Right ventricle myocardium inferior (tissue), 1 donor: ENCODE measurements at places on chromosomes 2 and 18. TPM values are rescaled to one million over a fixed set of nuclear protein-coding genes. Genes with fewer than 3 reads are reported as not detected.
A peak's percentile ranks its signal among the peaks of the same experiment; 100 is the strongest.

SH3RF3 gene
- 8.0 TPM for total RNA-seq

- no peak for DNase-seq
Observed at GRCh38 chr2:37869304-37869703, 55.8 kb upstream of the RMDN2 start.

- DNase-seq = no peak
Observed at GRCh38 chr2:28570431-28570830, 74.6 kb downstream of the PLB1 start.

DNA sequence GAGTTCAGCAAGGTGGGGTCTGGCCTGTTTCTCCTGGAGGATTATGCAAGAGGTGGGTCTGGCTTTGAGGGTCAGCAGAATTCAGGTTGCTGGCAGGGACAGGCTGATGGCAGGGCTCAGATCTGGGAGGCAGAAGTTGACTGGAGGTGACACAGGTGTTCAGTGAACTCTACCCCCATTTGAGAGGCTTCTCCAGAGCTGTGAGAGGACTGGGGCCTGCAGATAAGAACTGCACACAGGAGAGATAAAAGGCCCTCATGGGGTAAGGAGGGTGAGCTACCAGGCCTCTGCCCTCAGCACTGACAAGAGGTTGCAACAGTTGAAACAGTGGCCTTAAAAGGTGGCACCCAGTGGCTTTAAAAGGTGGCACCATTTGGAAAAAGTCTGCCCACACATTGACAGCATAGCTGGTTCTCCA lies 13.1 kb downstream of the MOCOS start:
- no peak for DNase-seq

SERPINB12 gene
- total RNA-seq = not detected

DNA sequence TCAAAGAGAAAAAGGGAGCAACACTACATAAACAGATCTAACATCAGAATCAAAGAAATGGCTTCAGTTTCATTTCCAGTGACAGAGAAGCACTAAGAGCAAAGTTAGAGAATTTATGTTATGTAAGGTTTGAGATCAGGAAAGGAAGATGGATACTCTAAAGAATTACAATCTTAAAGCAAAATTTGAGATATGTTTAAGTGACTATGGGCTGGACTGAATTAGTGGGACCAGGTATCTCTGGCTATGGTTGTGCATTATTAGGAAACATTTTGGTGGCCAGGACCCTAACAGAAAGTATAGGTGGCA lies 208.2 kb downstream of the CCDC178 start:
- no peak for DNase-seq

DNA sequence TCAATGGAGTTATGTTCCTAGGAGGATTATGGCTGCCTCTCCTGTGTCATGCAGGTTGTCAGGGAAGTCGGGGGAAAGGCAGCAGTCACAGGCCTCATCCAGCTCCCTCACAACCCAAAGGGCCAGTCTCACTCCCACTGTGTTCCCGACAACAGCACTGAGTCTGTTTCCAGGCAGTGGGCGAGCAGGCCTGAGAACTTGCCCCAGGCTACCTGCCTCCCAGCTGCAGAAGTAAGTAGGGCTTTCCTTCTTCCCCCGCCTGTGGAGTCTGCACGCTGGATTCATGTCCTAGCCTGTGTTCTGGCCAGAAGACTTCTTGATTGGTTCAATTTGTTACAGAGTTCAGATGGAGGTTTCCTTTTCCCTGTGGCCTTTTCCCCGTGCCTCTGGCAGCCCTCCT lies 8.2 kb upstream of the ZNF638 start:
- no peak for DNase-seq

GRCh38 chr18:35861367-35862118 lies 110.9 kb upstream of the RMP24 start:
- peak; percentile 70 for DNase-seq

SSB gene
- total RNA-seq = 52.7 TPM

AMER3 gene
- not detected for total RNA-seq

- no peak for DNase-seq
Observed at GRCh38 chr18:79315596-79315995, 80.1 kb upstream of the NFATC1 start.

DNA sequence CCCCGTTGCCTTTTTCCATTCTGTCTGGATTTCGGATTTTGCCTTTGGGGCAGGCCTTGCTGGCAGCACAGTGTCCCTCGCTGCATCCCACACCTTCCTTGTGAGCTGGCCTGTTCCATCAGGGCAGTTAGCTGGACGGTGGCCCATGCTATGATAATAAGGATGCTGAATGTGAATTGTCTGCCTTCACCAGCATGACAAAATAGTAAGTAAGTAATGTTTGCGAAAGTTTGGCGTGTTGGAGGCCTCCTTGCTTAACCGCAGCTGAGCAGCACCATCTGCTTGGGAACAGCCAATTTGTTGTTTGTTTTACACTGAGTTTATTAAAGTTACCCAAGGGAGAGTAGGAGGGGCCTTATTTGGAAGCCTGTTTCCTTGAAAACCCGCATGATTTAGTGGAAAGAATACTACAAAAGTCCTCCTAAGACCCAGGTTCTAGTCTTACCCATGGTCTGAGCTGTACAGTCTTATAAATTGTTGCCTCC lies 469.7 kb upstream of the FANCL start:
- DNase-seq = no peak

GRCh38 chr18:13572721-13573120 lies 153.6 kb downstream of the FAM210A start:
- no peak for DNase-seq

IMMT gene
- total RNA-seq = 287 TPM

GRCh38 chr18:69944436-69944835 lies 3.2 kb downstream of the CD226 start:
- DNase-seq = no peak

- no peak for DNase-seq
Observed at GRCh38 chr2:228556717-228557116, 375.2 kb upstream of the SPHKAP start.

FBXO15 gene
- not detected for total RNA-seq

GRCh38 chr2:27356056-27356381 lies 545 bp downstream of the GTF3C2 start:
- no peak for DNase-seq

PASK gene
- 1.4 TPM for total RNA-seq

DNA sequence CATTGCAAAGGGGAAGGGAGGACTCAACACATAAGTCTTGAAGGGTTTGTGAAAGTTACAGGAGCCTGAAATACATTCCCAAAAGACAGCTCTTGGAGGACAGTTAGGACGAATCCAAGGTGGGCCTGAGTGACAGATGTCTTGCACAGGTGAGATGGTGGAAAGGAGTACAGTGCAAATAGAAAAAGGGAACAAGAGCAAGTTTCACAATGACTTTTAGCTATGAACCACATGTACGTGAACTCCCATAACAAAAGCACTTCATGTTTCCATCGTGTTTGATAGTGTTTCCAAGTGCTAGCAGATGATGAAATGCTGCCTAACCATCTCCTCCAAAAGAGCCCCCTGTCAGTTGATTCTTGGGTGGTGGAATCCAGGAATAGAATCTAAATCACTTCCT lies 1.8 kb downstream of the IL18RAP start:
- no peak for DNase-seq
